CD4-positive, alpha-beta T cell treated with Interleukin-10 for 1 hour (primary cell): ENCODE measurements at places on chromosomes 7 and 10.
A peak's percentile ranks its signal among the peaks of the same experiment; 100 is the strongest.

DNA sequence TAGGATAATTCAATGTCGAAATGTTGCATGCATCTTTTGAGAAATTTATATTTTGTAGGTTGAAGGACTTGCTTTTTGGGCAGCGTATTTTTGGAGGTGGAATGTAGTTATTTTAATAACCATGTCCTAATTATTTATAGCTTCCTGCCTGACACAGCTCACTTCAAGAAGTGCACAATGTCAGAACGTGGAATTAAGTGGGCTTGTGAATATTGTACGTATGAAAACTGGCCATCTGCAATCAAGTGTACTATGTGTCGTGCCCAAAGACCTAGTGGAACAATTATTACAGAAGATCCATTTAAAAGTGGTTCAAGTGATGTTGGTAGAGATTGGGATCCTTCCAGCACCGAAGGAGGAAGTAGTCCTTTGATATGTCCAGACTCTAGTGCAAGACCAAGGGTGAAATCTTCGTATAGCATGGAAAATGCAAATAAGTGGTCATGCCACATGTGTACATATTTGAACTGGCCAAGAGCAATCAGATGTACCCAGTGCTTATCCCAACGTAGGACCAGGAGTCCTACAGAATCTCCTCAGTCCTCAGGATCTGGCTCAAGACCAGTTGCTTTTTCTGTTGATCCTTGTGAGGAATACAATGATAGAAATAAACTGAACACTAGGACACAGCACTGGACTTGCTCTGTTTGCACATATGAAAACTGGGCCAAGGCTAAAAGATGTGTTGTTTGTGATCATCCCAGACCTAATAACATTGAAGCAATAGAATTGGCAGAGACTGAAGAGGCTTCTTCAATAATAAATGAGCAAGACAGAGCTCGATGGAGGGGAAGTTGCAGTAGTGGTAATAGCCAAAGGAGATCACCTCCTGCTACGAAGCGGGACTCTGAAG is 620 bp downstream of the ZRANB1 start:
- DNase-seq: no peak

DNA sequence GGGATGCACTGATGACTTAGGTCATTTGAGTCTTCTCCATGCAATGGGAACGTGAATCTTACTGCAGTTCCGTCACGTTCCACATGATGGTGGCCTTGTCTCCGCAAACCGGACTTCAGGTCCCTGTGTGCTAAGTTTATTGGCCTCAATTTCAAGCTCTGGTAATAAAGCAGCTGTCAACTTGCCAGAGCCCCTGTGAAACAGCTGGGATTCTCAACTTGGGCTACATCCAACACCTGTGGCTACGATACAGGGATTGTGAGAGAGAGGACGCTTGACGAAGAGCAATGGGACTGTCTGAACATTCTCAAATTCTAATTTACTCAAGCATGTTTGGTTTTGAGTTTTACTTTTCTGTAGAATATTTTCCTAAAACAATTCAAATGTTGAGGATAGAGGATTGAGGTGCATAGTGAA is 174.2 kb downstream of the PTN start:
- DNase-seq: no peak

DNA sequence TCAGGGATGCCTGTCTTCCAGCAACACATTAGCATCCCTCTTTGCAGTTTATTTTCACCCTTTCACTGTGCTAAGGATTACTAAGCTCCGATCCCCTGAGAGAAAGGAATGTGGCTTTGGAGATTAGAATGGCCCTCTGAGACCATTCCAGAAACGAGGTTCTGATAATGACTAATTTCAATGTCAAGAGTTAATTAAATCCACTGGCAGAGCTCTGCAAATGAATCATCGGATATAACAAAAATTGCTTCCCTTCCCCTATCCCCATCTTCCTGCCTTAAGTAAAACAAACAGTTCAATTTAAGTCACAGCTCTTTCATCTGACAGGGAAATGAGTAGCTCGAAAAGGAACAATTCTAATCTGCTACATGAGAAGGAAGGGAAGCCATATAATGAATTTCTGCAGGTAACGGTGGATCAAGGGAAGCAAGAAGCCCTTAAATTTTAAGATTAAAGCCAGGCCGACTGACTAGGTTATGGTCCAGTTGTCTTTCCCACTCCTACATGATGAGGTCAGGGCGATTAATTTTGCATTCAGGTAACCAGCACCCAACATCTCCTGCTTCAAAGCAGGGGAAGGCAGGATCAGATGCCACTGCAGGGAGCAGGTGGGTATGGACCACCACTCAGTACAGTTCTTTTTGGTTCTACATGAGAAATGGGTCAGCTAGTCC is 50.5 kb downstream of the MALSU1 start:
- no peak for DNase-seq

DNA sequence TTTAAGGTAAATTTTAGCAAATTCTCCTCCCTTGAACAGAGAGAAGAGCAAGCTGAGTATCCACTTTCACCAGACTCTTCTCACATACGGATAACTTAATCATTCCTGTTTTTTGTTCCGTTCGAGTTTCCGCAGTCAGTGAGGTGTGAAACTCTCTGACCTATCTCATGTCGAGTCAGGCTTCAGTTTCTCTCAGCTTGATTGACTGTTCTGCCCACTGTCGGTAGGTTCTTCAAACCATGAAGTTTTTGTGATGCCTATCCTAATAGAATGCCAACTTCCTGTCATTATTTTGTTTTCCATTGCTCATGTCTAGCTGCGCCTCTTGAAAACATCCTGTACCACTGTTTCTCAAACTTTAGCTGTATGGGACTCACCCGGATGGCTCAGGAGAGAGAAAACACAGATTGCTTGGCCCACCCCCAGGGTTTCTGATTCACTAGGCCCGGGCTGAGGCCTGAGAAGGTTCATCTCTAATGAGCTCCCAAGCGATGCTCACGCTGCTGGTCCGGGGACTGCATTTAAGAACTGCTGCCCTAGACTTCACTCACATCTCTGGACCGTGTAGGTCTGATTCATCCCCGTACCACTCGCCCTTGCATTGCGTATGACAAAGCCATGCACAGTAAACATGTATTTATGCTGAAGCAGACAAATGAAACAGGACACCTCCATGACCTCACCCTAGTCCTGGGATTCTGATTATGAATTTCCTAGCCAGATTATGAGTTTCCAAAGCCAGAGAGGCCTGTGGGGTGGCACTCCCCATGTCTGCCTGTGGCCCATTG is 208.4 kb upstream of the AGK start:
- DNase-seq: no peak

GRCh38 chr10:61752111-61753011 is 89.6 kb downstream of the CABCOCO1 start:
- peak; percentile 7 for DNase-seq
